ENCODE measurements at places on chromosomes 16 and 17. TPM values are rescaled to one million over a fixed set of nuclear protein-coding genes. Genes with fewer than 3 reads are reported as not detected.

Gene CLEC10A
- 1.4 TPM for total RNA-seq

Gene ZNRF1
- total RNA-seq, result 15.3 TPM

Gene MYCBPAP
- 0.16 TPM for total RNA-seq

Gene LYRM9
- total RNA-seq, result 13.8 TPM

Gene TBX21
- not detected for total RNA-seq

Gene RDM1
- total RNA-seq, result not detected

Gene KRTAP1-4
- not detected for total RNA-seq

Gene MPHOSPH6
- 8.5 TPM for total RNA-seq

Gene FAM171A2
- total RNA-seq, result 3.3 TPM

Gene TCAP
- 3,380 TPM for total RNA-seq

Gene CES3
- 0.16 TPM for total RNA-seq

Gene UTS2R
- 0.44 TPM for total RNA-seq

Gene FA2H
- not detected for total RNA-seq

Gene TBX6
- 0.43 TPM for total RNA-seq

Gene WNT3
- 1.2 TPM for total RNA-seq

Gene KRT31
- not detected for total RNA-seq

Gene ITGB4
- 37.5 TPM for total RNA-seq

Gene SLC5A11
- total RNA-seq, result not detected

Data from right atrium auricular region (tissue), 2 donors.